H9 (cell line): ENCODE measurements at places on chromosomes 12 and 14. TPM values are rescaled to one million over a fixed set of nuclear protein-coding genes. Genes with fewer than 3 reads are reported as not detected.

Gene HIF1A
- 147 and 154 TPM in 2 replicates for total RNA-seq

Gene WIF1
- 0.42 and 0.98 TPM in 2 replicates for total RNA-seq

Gene KRT74
- not detected in 2 replicates for total RNA-seq

DNA sequence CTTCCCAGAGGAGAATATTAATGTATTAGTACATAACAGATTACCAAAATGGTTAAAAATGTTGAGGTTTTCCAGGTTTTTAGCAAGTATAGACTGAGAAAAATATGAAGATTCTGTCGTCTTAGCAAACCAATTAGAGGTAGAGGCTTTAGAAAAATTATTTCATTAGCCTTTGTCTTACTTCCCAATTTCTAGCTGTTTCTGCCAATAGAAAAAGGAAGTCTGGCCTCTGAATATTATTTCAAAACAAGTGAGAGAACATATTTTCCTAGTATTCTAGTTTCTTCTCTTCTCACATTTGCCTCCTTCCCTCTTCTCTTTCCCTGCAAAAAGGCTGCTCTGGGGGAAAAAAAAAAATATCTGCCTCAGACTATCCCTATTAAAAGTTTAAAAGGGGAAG is 16.4 kb downstream of the IPO8 start:
- no peaks in the 10 kb centered on the region for H3K27me3 ChIP-seq
- no peak overlapping the region for H3K4me3 ChIP-seq
- H3K27ac ChIP-seq: no peak overlapping the region
- H3K36me3 ChIP-seq: peaks cover 29% of the 10 kb centered on the region

GRCh38 chr12:54459355-54459754 is 14.0 kb downstream of the GTSF1 start:
- H3K27me3 ChIP-seq: peaks cover 19% of the 10 kb centered on the region; the same call in 1 of the 2 replicates
- H3K36me3 ChIP-seq: no peaks in the 10 kb centered on the region
- DNase-seq: no peak

DNA sequence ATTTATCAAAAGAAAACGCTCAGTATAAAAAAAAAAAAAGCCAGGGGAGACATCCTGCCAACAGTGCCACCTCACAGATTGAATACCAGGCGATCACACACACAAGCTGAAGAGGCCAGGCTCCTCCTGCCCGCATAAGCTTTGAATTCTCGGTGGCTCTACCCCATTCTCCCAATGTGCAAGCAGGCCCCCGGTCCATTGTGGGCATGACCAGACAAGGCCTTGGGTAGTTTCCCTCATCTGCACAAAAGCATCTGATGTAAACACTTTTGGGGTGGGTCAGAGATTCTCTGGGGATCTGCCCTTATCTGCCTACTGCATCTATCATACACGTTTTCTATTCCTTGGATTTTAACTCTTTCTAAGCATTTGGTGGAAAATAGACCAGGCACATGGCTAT is 16.2 kb downstream of the KLRF2 start:
- H3K36me3 ChIP-seq: peaks cover 10% of the 10 kb centered on the region
- no peak for DNase-seq
- H3K27ac ChIP-seq: no peak overlapping the region
- no peaks in the 10 kb centered on the region for H3K27me3 ChIP-seq
- H3K4me1 ChIP-seq: no peaks in the 10 kb centered on the region
- H3K4me3 ChIP-seq: no peak overlapping the region

GRCh38 chr12:26705851-26706250 is 127.1 kb downstream of the ITPR2 start:
- H3K36me3 ChIP-seq: peaks cover 4% of the 10 kb centered on the region
- no peaks in the 10 kb centered on the region for H3K27me3 ChIP-seq
- DNase-seq: no peak
- peaks cover 4% of the 10 kb centered on the region; the same call in 1 of the 2 replicates for H3K4me1 ChIP-seq

DNA sequence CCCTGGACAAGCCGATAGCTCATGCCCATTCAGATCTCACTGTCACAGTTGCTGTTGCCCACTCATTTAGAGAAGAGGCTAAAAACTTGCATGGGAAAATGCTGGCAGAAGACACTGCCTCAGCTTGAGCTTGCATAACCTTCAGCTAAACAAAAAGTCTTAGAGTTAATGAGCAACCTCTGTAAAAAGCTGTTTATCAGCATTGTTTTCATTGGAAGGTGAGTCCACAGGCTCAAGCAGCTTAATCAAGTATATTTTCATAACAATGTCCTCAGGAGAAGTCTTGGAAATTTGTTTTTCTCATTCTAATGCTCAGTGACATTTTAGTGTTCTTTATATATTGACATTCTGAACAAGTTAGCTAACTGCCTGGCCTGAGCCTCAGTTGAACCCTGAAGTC is 872.9 kb downstream of the TMTC2 start:
- no peak overlapping the region for H3K4me3 ChIP-seq
- H3K27ac ChIP-seq: peak overlapping the region; percentile 56
- no peak for DNase-seq
- H3K4me1 ChIP-seq: 0 out of 2 replicates have a peak, but pooled peaks cover 2% of the 10 kb centered on the region

DNA sequence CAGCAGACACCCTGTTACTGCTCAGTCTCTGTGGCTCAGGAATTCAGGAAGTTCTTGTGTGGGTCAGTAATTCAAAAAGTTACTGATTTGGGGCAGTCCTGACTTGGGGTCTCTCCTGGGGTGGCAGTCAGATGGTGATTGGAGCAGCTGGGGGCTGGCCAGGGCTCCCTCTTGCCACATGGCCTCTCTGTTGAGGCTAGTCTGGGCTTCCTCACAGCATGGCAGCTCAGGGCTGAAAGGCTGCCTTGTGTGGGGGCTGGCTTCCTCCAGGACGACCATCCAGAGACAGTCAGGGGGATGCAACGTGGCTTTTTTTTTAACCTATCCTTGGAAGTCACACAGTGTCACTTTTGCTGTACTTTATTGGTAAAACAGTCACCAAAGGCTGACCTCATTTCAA is 61.3 kb downstream of the CACNA1C start:
- no peaks in the 10 kb centered on the region for H3K4me1 ChIP-seq
- no peaks in the 10 kb centered on the region for H3K27me3 ChIP-seq
- no peak overlapping the region for H3K4me3 ChIP-seq
- no peaks in the 10 kb centered on the region for H3K36me3 ChIP-seq
- no peak overlapping the region for H3K27ac ChIP-seq

DNA sequence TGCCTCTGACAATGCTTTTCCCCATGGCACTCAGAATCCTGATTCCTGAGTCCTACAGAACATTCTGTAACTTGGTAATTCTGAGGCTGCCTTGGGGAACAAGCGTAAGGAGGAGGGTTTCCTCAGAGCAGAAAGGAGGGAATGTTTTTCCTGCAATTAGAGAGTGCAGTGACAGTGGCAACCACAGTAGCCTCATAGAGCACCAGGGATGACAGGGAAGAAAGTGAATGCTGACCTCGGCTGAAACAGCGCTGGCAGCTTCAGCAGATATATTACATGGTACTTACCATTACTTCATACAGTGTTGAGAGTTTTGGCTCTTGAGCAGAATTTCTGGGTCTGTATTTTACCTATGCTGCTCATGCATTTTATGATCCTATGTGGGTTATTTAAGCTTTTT is 757.1 kb downstream of the NRXN3 start:
- DNase-seq: no peak
- no peaks in the 10 kb centered on the region for H3K36me3 ChIP-seq
- no peaks in the 10 kb centered on the region for H3K4me1 ChIP-seq
- H3K27me3 ChIP-seq: no peaks in the 10 kb centered on the region

GRCh38 chr12:49956663-49957569 is 4.8 kb upstream of the AQP5 start:
- H3K4me1 ChIP-seq: peaks cover 11% of the 10 kb centered on the region; the same call in 1 of the 2 replicates
- H3K27me3 ChIP-seq: peaks cover 10% of the 10 kb centered on the region
- no peak for DNase-seq
- no peaks in the 10 kb centered on the region for H3K36me3 ChIP-seq
